GM18507 (cell line): ENCODE measurements at places on chromosomes 5 and 9.

GRCh38 chr5:90287036-90287435 lies 122.5 kb downstream of the CETN3 start:
- no peak for DNase-seq

DNA sequence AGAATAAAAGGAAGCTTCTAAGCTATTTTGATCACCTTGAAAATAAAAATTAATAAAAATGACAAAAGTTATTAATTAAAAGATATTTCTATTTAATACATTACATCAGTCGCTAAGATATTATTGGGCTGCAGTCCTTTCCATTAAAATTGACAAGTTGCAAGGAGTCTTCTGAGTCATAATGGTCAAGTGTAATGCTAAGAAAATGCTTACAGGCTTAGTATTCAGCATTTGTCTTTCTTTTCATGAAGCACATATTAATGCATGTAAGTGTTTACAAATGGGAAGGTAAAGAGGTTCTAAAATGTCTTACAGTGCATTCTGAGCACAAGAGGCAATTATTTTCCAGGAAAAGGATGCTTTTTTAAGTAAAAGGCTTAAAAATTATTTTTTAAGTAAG lies 17.3 kb downstream of the SPINK9 start:
- DNase-seq, result no peak

DNA sequence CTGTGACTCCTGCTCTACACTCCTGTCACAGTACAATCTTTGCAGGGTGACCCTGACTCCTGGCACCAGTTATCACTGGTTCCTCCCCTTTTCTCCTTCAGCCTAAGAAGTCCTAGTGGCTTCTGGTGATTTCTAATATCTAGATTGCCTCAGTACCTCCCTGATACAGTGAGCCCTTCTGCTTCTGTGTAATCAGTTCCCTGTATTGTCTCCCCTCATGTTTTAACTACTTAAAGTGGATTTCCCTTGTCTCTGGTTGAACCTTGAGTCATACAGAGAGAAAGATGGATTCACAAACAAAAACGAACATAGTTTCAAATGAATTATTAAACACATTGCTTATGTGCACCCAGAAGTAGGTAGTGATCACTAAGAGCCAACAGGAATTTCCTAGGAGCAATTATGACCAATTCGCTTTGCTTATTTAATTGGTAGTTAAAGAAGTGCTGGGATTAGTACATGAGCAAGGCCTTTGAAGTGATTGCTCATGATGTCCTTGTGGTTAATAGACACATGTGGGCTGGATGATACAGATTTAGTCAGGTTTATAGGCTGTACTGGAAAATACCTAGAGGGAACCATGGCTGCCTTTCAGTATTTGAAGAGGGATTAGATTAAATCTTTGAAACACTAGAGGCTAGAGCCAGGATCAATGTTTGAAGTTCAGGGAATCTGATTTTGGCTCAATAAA lies 145.8 kb upstream of the MEF2C start:
- no peak for DNase-seq

DNA sequence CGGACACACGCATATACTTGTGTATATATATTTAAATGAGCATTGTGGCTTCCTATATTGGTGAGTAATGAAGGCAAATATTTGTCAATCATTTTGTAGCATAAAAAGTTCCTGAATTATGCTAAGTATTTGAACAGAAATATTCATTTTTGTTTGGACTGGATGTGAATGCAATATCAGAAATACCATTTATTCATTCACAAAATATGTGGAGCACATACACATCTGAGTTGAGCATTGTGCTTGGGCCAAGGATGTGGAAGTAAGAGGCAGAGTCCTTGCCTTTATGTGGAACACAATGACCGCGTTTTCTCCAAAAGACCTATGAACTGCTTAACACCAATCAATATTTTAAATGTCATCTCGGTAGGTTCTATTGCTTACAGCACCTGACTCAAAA lies 1086.5 kb downstream of the NR2F1-AS1 start:
- no peak for DNase-seq

- DNase-seq, result peak; percentile 30
Measured at GRCh38 chr5:119435436-119436132, 16.7 kb upstream of the HSD17B4 start.

GRCh38 chr9:93680443-93681268 lies 104.3 kb downstream of the PHF2 start:
- no peak for DNase-seq

GRCh38 chr5:153780876-153781705 lies 257.6 kb downstream of the FAM114A2 start:
- no peak for DNase-seq

DNA sequence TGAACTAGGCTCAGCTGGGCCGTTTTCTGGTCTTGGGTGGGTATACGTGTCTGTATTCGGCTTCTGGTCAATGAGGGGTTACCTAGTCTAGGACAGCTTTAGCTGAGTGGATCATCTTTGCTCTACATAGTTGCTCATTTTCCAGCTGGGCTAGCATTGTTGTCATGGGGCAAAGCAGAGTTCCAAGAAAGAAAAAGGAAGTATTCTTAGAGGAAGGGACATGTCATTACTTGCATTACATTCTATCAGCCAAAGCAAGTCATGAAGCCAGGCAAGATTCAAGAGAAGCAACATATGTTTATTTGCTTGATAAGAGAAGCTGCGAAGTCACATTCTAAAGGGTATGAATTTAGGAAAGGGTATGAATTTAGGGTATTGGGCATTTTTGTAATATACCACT lies 396.5 kb downstream of the ZNF608 start:
- DNase-seq, result no peak

GRCh38 chr9:98087420-98088354 lies 31.2 kb downstream of the NANS start:
- DNase-seq, result peak; percentile 51

GRCh38 chr9:117926031-117926658 lies 221.9 kb downstream of the TLR4 start:
- DNase-seq, result no peak

DNA sequence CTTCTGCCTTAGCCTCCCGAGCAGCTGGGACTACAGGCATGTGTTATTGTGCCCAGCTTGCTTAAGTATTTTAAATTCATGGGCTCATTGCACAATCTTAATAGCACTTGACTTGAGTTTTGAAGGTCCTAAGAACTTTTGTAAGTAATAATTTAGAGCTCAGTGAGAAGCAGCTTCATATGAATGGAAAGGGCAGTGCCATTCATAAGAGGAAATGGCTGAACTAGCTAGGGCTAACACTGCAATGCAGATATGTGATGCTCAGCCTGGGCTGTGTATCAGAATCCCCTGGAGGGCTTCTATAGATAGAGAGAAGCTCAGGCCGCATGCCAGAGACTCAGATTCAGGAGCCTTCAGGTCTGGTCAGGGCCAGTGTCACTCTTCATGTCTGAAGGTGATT lies 295.5 kb upstream of the DAP start:
- no peak for DNase-seq

DNA sequence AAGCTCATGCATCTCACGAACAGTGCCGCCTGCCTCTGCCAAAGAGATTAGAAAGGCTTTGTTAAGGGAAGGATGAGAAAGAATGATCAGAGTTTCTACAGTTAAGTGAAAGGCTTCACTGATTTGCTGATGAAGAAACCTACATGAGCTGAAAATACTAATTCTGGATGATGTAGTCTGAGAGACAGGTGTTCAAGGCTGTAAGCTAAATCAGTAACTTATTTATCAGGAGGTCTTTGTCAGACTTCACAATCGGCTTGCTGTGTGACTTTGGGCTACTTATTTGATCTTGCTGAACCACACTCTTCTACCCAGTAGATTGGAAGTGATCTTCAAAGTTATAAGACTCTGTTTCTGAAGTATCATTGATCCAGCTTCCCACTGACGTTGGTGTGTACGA lies 264.2 kb downstream of the RAB3C start:
- DNase-seq, result no peak

- no peak for DNase-seq
Measured at GRCh38 chr9:79325501-79325900, 246.3 kb upstream of the TLE4 start.

DNA sequence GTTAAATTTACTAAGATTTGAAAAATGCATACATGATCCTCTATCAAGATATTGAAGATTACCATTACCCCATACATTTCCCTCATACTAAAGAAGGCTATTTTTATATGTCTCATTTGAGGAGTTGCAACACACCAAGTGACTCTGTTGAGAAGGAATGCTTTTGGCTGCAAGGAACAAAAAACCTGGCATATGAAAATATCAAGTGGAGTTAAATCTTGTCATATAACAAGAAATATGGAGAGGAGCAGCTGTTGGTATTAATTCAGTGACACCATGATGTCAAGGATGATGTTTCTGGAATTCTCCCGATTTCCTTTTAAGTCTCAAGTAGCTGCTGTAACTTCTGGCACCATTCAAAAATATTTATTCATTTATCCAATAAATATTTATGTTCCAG lies 193.8 kb downstream of the CSNK1G3 start:
- DNase-seq, result no peak

GRCh38 chr9:136779808-136780207 lies 11.3 kb upstream of the TMEM141 start:
- DNase-seq, result no peak

DNA sequence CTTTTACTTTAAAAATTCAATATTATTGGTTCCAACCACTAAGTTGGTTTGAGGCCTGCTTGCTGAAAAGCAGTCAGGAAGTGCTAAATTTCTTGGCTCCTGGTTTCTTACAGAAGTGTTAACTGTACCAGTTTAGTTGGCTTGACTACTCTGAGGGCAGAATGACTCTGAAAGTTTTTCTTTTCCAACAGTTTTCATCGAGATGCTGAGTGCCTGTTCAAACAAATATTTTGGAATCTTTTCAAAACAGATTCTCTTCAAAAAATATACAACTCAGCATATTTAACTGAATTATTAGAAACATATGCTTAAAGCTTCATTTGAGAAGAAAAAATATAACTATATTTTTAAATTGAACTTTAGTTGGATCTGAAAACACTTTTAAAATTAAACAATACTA lies 37.0 kb downstream of the SLC38A9 start:
- no peak for DNase-seq

DNA sequence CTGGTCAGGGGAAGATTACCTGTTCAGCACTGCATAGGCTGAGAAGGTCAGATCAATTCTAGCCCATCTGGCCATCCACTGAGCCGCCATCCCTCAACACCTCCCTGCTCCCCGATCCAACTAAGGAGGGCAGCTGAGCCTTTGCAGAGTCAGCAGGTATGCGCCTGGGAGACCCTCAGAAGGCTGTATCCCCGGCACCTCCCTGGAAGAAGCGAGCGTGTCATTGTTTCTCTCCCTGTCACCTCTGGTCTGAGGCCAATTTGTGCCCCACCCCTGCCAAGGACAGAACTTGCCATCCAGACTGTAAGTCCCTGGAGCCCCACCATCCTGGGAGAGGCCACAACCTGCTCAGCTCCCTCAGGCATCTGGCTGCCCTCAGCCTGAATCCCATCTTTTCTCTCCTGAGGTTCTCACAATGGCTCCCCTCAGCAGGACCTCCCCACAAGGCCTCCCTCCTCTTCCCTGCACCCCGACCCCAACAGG lies 2.6 kb downstream of the CLTB start:
- no peak for DNase-seq

- DNase-seq, result no peak
Measured at GRCh38 chr5:172801179-172801671, 30.2 kb upstream of the DUSP1 start.

- DNase-seq, result no peak
Measured at GRCh38 chr9:125356032-125356431, 94.4 kb downstream of the GAPVD1 start.

DNA sequence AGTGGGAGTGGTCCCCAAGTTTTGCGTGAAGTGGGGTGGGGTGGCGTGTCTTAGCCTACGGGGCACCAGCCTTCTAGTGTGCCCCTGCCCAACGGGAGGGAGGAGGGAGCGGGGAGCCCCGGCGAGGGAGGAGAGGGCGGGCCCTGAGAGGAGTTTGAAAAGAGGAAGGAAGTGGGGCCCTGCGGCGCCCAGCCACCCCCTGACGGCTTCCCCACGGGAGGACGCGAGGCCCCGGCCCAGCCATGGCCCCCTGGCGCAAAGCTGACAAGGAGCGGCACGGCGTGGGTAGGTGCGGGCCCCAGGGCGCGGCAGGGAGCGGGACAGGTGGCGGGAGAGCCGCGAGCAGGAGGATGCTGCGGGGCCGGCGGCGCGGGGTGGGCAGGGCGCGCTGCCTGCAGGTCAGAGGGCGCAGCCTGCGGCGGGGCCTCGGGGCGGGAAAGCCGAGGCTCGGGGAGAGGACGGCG lies at the start of gene DOCK2:
TSS of gene DOCK2 (plus strand) at position 191 of the 464 bp plus-strand sequence. CDS start at position 243, 52 bp downstream.
- peak; percentile 63 for DNase-seq

DNA sequence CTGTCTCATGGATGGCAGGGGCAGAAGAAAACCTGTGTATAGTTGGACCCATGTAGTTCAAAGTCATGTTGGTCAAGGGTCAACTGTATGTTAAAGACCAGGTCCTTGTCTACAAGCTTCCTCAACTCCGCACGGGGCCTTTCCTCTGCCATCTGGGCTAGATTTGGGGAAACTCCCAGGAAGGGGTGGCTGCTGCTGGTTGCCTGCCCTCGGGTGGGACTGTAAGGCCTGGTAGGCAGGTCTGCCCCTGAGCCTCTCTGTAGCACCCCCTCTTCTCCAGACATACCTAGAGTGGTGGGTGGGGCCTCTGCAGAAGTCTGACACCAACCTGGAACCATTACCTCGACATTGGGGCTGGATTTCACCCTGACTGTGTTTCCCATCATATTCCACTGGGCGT lies 15.2 kb downstream of the ENHO start:
- no peak for DNase-seq

- no peak for DNase-seq
Measured at GRCh38 chr5:126004636-126005035, 418.6 kb upstream of the GRAMD2B start.

GRCh38 chr5:35810601-35811000 lies 46.1 kb upstream of the IL7R start:
- DNase-seq, result no peak

DNA sequence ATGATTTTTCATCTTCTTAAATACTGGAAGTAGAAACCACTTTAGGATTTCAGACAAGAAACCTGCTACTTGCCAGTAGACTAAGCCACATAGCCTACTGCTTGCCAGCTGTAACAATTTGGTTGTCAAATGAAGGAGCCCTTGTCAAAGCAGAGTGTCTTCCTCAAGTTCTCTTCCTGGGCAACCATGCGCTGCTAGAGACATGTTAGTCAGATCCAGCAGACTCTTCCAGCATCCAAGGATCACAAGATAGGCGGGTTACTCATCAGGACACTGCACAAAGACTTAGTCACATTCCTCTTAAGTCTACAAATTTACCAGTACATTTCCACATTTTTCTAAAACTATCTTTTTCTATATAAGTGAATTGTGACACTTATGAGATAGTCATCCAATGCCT lies 24.4 kb downstream of the SKIC3 start:
- no peak for DNase-seq

GRCh38 chr9:117587263-117587662 lies 116.9 kb upstream of the TLR4 start:
- DNase-seq, result no peak

- DNase-seq, result peak; percentile 54
Measured at GRCh38 chr5:1783216-1783554, 16.5 kb downstream of the MRPL36 start.
